NAMALWA (cell line): ENCODE measurements at places on chromosomes 6 and 20.
A peak's percentile ranks its signal among the peaks of the same experiment; 100 is the strongest.

GRCh38 chr20:12827816-12828385 lies 180.9 kb upstream of the SPTLC3 start:
- no peak for DNase-seq

- no peak for DNase-seq
These were observed 115.7 kb upstream of the KCNG1 start for GRCh38 chr20:51138576-51138975.

GRCh38 chr6:13813026-13813425 lies 1.3 kb downstream of the MCUR1 start:
- DNase-seq = peak; percentile 11

DNA sequence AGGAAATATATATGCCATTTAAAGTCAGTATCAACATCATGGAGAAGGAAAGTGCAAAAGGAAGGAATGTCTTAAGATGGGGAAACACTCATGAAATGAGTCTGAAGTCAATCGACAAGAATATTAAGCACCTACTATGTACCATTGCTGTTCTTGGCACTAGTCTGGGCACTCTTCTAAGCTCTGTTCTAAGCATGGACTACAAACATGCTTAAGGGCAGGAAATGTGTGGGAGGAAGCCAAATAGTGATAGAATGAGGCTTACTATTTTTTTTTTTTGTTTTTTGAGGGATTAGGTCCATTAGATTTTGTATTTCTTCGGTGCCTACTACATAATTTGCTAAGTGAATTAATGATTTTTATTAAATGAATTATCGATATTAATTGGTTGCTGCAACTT lies 83.8 kb upstream of the SUPT3H start:
- DNase-seq = no peak

DNA sequence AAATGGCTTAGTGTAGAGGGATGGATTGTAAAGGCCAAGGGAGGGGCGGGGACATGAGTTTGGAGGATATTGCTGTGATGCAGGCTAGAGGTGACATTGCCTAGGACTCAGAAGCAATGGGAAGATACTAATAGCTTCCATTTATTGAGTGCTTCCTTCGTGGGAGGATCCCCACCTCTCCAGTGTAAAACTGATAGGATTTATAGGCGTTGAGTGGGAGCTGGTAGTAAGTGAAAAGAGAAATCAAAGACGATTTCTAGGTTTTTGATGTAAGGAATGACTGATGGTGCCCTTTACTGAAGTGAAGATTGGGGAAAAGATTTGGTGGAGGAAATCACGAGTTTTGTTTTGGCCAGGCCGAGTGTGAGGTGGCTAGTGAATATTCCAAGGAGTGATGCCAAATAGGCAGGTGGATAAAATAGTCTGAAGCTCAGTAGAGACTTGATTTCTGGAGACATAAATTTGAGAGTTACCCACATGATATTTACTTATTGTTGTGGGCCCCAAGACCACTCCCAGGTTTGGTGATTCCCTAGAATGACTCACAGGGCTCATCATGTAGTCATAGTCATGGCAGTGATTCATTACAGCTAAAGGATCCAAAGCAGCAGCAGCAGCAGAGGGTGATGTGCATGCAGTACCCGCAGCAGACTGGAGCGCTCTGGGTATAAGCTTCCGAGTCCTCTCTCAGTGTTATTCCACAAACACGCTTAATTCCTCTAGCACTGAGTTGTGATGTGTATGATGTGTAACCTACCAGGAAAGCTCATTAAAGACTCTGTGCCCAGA lies 10.2 kb downstream of the RPRD1B start:
- no peak for DNase-seq

DNA sequence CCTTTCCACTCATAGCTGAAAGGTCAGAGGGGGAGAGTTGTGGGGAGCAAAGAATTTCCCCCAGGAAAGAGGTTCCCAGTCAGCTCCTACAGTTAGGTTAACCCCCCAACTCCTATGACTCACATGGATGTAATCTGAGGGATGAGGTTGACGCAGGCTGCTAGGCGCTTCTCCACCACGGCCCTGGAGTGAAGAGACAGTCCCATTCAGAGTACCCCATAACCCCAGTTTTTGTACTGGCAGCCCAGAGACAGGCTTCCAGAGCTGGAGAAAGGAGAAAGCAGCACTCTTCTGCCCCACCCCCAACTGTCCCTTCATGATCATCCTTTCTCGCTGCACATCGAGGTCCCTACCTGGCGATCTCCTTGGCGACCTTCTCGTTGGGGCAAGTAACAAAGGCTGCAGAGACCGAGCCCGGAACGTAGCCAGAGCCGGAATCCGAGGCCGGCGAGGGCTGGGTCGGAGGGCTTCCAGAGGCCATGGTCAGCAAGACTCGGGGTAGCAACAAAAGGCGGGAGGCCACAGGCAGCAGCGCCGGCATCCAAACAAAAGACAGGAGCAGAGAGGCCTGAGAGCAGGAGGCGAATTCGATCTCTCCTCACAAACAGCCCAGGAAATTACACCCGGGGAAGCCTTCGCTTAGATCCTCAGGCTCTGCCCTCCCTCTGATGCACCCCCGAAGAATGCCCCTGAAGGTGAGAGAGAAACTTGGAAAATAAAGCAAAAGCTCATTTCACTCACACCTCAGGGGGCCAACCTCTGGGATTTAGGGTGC lies 592 bp downstream of the CUTA start:
- DNase-seq = no peak

- DNase-seq = no peak
These were observed 116.6 kb downstream of the ZDHHC14 start for GRCh38 chr6:157497579-157497978.

DNA sequence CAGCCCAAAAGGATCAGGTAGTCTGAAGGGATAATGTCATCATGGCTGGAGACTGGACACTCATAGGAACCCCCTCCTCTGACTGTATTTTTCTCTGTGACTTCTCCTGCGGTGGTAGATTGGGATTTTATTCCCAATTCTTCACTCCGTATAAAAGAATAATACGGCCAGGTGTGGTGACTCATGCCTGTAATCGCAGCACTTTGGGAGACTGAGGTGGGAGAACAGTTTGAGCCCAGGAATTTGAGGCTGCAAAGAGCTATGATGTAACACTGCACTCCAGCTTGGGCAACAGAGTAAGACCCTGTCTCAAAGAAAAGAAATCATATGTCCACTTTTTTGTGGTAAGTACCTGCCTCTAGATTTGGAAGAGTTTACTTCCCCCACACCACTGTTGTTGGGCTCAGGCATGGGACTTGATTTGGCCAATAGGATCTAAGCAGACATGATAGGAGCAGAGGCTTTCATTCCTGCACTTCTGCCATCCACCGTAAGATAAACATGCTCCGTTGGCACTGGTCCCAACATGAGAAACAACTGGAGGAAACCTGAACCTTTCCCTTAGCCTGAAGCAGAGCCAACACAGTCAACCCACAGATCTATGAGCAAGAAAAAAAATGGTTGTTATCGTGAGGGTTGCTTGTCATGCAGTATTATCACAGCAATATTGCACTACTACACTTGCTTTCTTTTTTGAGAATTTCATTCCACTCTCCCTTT lies 82.0 kb downstream of the JPH2 start:
- DNase-seq = no peak

GRCh38 chr6:133131621-133132465 lies 109.3 kb upstream of the EYA4 start:
- no peak for DNase-seq

DNA sequence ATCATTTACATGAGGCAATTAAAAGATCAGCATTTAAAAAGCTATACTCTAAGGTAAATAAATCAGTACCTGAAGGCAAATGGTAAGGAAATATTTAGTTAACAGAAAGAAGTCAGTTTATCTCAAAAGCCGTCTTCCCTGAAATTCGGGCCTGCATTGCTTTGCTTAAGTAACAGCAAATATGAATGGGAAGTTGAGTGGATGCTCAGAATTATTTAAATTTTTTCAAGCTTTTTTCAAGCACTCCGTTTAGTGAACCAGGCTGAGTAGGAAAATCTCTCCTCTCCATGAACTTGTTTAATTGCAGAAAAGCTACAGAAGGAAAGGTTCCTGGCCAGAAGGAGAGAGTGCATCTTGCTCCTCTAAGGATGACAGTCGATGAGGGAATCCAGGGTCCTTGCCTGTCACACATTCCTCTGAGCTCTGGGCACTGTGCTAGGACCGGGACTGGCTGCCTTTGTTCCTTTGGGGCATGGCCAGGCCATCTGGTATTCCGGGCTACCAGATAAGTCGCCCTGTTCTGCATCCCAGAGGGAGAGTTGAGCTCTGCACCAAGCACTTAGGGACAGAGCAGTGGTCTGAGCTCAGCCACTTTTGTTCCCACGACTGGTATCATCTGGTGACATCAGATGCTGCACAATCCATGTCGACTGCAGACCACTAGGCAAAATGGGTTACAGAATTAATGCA lies 77.6 kb downstream of the RIN2 start:
- DNase-seq = no peak

GRCh38 chr20:45934046-45934585 lies 367 bp upstream of the PCIF1 start:
- DNase-seq = peak; percentile 78

GRCh38 chr6:98454809-98455322 lies 379.5 kb upstream of the POU3F2 start:
- no peak for DNase-seq

GRCh38 chr6:16504609-16505008 lies 256.7 kb downstream of the ATXN1 start:
- peak; percentile 43 for DNase-seq

DNA sequence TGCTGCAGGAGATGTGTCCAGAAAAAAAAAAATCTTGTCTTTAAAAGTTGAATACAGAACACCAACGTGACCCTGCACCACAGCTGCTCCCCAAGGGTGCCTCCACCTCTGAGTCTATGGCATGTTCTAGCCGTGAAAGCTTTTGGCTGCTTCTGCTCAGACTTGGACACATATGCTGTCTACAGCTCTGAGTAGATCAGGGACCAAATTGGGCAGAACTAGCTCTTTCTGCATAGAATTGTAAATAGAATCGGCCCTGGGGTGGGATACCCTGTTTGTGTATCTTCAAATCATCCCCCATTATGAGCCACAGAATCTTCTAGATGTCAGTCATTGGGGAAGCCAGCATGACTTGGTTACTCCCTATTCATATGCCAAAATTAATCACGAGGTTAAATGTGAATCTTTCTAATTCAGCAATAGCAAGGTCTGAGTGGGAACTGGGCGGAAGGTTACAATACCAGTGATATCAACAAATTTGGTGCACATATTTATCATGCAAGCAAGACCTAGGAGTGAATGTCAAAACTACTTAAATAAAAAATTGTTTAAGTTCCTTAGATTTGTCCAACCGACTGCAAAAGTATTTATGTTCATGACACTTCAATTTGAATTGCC lies 302.8 kb downstream of the KIF16B start:
- DNase-seq = no peak

GRCh38 chr20:40925829-40926510 lies 102.7 kb upstream of the TOP1 start:
- no peak for DNase-seq

GRCh38 chr6:14354919-14355572 lies 237.5 kb downstream of the CD83 start:
- no peak for DNase-seq
